ENCODE measurements at places on chromosomes 7 and 10.

- no peak for DNase-seq
Measured at GRCh38 chr7:76327610-76328009, 25.1 kb downstream of the HSPB1 start.

GRCh38 chr7:12640299-12641096 lies 46.9 kb upstream of the ARL4A start:
- no peak for DNase-seq

DNA sequence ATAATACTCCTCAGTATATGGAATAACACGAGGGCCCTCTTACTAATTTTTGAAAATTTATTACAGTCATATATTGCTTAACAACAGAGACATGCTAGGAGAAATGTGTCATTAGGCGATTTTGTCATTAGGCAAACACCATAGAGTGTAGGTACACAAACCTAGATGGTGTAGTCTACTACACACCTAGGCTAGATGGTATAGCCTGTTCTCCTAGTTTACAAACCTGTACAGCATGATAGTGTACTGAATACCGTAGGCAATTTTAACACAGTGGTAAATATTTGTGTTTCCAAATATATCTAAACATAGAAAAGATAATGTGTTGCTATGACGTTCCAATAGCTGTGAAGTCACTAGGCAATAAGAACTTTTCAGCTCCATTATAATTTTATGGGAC lies 12.8 kb downstream of the OR2F1 start:
- no peak for DNase-seq

- DNase-seq = no peak
Measured at GRCh38 chr7:371119-371778, 81.3 kb downstream of the FOXL3 start.

GRCh38 chr7:25820432-25821040 lies 331.5 kb upstream of the NFE2L3 start:
- no peak for DNase-seq

DNA sequence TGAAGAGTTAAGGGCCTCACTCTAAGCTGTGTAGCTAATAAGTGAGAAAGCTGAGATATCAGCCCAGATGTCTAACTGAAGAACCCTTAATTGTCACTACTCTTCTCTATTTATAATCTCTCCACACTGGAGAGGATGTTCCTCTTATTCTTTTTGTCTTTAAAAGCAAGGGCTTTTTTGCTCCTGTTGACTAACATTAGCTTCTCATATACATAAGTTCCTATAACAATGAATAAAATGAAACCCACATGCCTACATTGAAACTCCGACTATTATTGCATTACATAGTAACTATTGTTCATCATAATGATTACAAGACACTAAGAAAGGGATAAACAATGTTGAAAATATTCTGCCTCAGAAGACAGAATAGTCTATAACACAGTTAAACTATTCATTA lies 67.1 kb downstream of the GNAT3 start:
- DNase-seq = no peak

DNA sequence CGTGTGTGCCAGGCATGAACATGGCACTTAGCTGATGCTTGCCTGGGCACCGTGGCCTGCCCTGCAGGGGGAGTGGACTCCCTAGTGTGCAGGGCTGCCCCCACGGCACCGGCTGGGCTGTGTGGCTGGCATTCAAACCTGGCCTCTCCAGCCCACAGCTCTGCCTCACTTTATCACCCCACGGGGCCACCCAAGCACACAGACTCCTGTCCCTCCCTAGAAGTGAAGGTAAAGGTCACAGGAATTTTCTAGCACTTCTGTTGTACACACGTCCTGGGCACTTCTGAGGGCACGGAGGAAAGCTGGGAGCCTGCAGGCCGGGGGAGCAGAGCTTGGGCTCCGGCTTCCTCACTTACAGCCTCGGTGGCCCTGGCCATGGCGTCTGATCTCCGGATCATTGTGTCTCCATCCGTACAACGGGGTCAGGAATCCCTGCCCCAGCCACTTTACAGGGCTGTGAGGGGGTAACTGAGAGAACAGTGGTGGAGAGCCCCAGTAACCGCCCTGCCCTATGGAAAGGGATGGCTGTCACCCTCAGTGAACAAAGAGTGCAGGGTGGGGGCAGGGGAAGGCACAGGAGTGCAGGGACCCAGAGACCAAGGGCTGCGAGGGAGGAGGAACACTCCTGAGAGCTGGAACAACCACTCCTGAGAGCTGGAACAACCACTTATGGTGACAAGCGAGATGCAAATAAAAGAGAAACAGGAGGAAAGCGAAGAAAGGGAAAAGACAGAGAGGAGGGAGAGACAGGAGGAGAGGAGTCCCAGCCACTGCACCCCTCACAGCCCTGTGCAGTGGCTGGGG lies 3.9 kb upstream of the PYROXD2 start:
- no peak for DNase-seq

- DNase-seq = no peak
Measured at GRCh38 chr10:124319926-124320391, 98.8 kb downstream of the OAT start.

GRCh38 chr7:114358911-114359310 lies 55.7 kb upstream of the FOXP2 start:
- DNase-seq = no peak

DNA sequence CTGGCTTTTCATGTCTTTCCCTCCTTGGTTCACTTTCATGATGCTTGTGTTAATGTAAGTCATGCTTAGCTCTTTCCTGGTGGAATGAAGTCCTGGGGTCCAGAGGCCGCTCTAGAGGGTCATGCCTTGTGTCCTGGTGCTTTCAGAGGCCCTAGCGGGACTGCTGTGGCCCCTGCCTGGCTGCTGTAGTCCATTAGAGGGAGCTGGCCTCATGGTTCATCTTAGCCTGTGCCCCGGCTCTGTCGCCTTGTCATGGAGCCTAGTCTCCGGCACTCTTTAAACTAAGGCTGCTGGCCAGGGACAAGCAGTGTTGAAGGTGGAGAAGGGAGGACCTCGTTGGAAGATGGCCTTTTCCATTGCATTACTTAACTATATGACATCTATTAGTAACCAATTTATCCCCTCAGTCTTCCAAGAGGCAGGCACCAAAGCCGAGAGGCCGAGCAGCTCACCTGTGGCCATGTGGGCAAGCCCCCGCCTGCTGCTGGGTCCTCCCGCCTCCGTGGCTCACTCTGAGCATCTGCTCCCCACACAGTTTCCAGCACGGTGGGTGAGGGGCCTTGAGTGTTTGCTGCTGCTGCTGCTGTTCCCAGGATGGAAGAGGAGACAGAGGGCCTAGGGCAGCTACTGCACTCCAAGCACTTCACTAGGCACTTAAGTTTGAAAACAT lies 5.0 kb upstream of the NDUFB2 start:
- no peak for DNase-seq

DNA sequence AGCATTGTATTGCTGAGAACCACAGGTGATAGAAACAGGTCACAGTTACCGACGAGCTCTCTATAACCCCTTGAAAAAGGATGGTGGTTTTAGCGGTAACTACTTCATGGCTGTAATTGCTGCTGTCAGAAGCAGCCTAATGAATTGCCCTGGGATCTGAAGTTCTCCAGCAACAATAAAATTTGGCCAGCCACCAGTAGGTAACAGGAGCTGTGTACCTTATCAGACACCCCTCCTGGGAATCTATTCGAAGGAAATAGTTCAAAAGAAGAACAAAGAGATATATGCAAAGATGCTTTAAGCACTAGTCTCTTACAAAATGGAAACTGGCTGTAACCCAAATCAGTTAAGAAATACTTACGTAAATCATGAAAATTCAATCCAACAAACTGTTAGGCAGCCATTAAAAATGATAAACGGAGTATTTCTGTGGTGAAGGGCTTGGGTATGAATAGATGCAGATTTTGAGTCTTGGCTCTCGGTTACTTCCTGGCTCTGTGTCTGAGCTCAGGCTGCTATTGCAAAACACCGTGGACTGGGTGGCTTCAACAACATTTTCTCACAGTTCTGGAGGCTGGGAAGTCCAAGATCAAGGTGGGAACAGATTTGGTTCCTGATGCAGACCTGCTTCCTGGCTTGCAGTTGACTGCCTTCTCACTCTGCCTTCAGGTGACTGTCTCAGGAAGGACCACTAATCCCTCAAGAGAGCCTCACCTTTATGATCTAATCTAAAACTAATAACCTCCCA lies 1.6 kb downstream of the MSRB2 start:
- no peak for DNase-seq

GRCh38 chr10:61702584-61702983 lies 39.9 kb downstream of the CABCOCO1 start:
- no peak for DNase-seq

DNA sequence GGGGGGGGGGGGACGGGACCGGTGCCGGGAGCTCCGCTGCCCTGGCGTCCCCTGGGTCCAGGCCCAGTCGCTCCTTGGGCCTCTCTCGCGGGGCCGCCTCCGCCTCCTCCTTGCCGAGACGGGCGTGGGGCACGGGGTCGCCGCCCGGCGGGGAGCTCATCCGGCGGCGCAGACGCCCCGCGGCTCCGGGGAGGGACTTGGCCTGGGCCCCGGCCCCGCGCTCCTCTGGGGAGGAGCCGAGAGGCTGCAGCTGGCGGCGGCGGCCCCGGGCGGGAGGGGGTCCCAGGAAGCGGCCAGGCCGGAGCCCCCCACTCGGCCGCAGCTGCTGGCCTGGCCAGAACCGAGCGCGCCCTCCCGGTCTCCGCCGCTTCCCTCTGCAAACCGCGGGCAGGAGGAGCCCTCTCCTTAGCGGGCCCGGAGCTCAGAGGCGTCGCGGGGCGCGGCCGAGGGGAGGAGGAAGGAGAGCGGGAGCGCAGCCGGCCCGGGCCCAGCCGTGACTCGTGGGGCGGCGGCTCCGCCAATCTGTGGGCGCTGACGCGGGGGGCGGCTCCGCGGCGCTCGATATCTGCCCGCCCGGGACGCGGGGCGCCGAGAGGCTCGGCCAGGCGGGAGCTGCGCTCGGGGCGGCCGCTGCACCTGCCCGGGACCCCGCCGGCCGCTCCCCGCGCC lies at the start of gene FAM20C:
Gene FAM20C, plus strand, starts transcription at position 591 of the 669 bp plus-strand sequence. CDS start 629 bp downstream, outside the sequence.
- peak; percentile 20 for DNase-seq

DNA sequence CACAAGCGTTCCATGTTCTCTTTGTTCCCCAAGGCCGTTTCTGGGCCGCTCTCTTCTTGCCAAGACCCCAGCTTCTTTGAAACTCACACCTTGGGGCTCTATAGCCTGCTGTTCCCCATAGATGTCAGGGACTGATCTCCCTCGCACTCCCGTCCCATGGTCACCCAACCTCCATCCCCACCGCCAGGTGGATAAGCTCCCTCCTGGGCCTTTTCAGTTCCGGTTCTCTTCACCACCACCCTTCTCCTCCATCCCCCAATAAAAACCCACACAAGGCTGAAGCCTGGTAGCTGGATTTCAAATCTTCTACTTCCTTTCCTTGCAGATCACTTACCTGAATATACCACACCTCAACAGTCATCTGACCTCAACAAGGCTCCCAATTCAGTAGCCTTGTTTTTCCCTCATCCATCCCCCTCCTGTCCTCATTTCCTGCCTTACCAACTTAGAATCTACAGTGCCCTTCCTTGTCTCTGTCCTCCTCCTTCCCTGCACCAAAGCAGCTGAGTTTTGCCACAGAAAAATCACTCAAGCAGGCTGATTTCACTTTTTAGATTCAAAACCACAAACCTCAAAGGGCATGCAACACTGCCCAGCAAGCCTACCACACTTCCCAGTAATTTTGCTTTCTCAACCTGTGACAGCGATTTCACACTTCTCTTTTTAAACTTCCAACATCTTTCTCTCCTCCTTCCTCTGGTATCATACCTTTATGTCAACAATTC lies 7.7 kb downstream of the SLC37A3 start:
- no peak for DNase-seq

DNA sequence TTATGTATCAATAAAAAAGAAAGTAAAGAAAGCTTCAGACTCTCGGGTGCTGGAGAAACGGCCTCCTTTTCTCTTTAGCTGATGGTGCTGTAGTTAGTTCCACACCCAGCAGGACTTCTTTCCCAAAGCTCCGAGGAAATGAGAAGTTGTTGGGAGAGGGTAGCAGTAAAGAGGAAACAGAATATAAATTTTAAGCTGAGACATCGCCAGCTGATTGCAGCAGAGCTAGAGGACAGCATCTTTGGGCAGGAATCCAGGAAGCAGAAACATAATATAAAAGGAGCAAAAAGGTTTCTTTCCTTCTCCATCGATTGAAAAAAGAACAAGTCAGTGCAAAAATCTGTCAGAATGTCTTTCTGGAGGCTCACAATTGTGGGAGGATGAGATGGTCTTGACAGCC lies 616.9 kb upstream of the FOXK1 start:
- no peak for DNase-seq

- DNase-seq = no peak
Measured at GRCh38 chr10:10685566-10685965, 332.1 kb upstream of the CELF2 start.

- no peak for DNase-seq
Measured at GRCh38 chr10:74244807-74245206, 93.8 kb downstream of the ADK start.

DNA sequence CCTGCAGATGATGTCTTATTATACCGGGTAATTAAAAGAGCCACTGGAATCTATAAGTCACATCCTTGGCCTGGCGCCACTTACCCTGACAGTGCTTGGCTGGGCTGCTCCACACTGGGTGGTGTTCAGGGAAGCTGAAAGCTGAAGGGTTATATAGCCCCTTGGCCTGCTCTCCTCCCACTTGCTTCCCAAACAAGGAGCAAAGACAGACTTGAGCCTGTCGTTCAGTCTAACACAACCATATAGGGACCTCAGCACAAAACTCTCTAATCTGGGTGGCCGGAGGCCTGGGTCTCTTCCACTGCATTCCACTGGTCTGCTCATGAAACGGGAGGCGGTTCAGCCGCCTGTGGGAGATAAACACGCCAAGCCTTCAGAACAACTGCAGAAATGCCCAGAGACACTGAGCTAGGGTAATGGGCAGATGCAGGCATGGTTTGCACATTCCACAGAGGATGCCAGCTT lies at the start of gene ACTA2:
Gene ACTA2, minus strand, starts transcription at position 127 of the 465 bp plus-strand sequence. CDS start 3,843 bp downstream, outside the sequence.
- no peak for DNase-seq

DNA sequence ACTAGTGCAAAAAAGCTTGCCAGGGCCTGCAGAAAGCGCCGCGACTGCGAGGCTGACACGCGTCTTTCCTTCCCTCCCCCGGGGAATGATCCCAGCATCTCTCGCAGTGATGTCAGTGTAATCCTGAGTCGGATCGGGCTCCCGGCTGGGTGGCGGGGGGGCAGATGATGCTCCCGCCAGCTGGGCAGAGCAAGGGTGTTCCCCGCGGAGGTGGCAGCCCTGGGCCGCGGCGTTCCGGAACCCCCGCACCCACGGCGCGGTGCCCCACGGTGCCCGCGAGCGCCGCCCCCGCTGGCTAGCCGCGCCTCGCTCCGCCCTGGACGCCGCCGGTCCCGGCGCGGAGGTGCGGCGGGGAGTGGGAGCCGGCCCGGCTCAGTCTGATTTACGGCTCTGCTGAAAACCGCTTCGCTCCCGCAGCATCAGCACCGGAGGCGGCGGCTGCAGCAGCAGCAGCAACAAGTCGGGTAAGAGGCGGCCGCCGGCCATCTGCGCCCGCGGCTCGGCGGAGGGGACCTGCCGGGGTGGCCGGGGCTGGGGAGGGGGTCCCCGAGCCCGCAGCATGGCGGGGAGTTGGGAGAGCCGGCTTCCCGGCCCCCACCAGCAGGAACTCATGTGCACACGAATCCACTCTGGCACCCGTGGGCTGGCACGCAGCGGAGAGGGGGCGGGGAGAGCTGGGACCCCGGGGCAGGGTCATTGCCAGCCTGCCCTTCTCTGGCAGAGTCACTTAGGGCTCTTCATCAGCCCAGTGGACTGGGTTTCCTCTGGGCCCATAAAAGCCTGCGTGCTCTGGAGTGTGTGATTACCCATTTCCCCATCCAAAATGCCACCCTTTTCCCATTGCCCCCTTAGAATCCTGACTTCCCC lies at the start of gene ZNF365:
Gene ZNF365, plus strand, starts transcription at position 375 of the 867 bp plus-strand sequence. CDS start 1,825 bp downstream, outside the sequence.
- DNase-seq = peak; percentile 35

Data from stimulated activated CD4-positive, alpha-beta T cell treated with anti-CD3 and anti-CD28 coated beads, Interleukin-12 subunit alpha, Interleukin-12 subunit beta, amount 100 ng/mL, for 48 hours (primary cell).